ENCODE measurements at places on chromosomes 7 and 10.

- DNase-seq: peak; percentile 42
These were observed 201.5 kb downstream of the LRMDA start for GRCh38 chr10:75632805-75633462.

- no peak for DNase-seq
These were observed 2.6 kb upstream of the CAMK2B start for GRCh38 chr7:44327981-44328380.

- DNase-seq: no peak
These were observed 29.5 kb upstream of the ZC3HAV1L start for GRCh38 chr7:139065323-139065722.

DNA sequence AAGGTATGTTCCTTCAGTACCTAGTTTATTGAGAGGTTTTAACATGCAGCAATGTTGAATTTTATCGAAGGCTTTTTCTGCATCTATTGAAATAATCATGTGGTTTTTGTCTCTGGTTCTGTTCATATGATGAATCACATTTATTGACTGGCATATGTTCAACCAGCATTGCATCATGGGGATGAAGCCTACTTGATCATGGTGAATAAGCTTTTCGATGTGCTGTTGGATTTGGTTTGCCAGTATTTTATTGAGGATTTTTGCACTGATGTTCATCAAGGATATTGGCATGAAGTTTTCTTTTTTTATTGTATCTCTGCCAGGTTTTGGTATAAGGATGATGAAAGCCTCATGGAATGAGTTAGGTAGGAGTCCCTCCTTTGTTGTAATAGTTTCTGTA is 204.0 kb upstream of the GNAI1 start:
- DNase-seq: no peak

DNA sequence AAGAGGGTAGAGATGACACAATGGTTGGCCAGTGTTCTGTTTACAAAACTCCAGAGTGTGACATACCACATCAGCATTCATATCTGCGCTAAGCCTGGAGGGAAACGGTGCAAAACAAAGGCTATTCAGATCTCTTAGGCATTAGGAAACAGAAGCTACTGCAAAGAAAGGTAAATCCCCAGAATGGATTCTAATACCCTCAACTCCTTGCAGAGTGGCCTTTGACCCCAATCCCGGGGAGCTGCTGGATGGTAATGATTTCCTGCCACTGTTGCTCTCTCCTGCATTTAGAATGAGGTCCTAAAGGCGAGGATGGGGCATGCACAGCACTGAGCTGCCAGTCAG is 65.2 kb downstream of the AOAH start:
- DNase-seq: no peak

DNA sequence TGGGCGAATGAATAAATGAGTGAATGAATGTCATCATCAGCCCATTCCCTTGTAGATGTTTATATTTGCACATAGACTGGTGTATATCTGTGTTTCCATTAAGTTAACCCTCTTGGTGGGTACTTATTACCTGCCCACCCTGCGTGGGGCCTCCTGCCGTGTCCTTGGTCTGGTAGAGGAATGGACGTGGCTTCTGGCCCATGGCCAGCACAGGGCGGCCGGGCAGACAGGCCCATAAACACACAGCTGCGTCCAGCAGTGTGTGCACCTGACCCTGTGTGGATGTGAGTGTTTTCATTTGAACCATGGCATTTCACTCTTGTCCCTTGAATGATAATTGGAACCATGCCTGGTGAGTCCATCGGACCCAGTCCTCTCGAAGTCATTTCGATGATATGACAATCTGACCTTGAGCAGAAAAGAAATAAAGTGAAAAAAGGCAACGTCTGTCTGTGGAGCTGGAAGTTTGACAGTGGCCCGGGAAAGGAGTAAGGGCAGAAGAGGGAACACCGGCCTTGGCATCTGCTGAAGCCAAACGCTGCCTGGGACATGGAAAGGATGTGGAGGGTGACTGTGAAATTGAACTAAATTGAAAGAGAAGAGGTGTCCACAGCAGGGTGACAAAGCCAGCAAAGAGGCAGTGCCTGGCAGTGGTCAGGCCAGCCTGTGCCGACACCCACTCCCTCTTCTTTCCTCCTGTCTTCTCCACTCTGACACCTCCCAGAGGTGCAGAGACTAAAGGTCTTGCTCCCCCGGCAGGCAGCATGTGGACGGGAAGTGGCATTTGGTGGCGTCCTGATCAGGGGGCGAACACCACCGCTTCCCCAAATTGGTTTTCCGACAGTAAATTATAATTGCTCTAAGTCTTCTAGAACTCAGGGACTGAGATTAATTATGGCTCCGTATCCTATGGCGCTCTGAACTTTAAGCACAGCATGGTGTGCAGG is 199.0 kb upstream of the ZMIZ1 start:
- DNase-seq: no peak

DNA sequence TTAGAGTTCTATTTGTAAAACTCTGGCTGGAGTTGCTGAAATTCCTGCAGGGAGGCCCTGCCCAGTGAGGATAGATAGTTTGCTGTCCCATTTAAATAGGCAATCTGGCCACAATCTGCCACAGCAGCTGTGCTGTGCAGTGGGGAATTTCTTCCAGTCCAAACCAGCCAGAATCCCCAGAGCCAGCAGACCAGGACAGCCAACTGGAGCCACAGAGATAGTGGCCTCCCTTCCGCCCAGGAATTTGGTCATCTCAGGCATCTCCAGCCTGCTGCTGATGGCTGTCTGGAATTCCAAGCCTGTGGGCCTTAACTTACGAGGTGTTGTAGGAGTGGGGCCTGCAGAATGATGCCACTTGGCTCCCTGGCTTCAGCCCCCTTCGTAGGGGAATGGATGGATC is 643.4 kb downstream of the DNAJB9 start:
- DNase-seq: no peak

- no peak for DNase-seq
These were observed 85.8 kb downstream of the PAXIP1 start for GRCh38 chr7:154916856-154917807.
